Midbrain (tissue), 1 donor: ENCODE measurements at places on chromosomes 7 and 10.

DNA sequence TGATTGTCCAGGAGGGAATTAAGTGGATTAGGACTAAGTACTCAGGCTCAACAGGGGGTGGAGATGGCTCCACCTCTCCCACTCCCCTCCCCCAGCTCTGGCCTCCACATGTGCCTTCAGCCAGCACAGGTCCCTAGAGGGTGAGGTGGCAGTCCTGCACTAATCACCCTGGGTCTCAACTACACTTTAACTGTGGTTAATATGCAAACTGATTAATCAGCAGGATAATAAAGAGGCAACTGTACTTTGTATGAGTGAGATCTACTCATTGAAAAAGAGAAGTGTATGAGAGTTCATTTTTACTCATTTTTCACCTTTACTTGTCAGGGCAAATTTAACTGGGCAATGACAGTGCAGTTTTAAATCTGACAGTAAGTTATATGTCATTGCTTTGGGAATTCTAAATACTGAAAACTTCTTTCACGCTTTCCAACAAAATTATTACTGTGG, 223.8 kb upstream of the CCDC6 start:
- DNase-seq, result no peak

DNA sequence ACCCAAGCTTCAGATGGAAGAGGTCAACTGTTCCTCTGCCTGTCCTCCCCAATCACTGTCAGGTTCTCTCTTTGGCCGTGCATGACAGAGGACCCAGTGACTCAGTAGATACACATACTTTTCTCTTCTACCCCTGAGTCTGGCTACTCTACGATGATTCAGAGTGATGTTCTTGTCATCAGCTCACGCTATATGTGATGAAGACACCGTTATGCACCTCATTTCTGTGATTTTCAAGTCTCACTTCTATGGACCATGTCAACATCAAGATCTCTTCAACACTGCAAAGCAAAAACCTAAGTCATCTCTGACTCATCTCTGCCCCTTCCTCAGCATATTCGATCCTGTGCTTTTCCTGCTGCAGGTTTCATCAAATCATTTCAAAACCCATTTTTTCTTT, 76.6 kb upstream of the DGKI start:
- DNase-seq, result no peak

DNA sequence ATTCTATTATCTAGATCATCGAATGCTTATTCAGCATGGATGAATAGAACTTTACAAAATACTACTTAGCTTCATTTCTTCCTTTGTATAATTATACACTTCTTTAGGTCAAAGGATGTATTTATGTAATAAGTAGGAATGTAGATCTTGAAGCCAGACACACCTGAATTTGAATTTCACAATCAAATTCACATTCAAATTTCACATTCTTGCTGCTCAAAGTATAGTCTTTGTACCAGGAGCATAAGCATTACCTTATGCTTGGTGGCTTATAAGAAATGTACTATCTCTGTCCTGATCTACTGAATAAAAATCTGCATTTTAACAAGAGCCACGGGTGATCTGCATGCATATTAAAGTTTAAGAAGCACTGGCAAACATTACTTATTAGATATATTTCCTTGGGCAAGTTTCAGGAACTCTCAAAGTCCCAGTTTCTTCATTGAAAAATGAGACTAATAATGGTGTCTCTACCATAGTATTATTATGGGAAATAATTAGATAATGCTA, 112.8 kb downstream of the CACNA2D1 start:
- no peak for DNase-seq

- no peak for DNase-seq
These were observed 49.8 kb downstream of the STK31 start for GRCh38 chr7:23759671-23760391.

DNA sequence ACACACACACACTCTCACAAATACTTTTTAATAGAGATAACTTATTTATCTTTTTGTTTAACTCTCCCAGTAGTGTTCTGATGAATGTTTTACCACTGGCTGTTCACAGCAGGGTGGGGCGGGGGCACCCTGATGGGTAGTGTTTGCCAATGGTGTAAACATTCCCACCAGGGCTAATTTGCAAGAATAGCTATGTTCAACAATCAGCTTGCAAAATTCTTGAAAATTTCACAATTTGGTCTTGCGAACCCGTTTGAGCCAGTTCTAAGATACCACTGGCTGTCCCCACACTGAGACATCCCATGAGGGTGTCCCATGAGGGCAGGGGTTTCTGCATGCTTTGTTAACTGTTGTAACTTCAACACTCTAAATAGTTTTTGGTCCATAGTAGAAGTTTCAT, 348.5 kb downstream of the CXCL12 start:
- no peak for DNase-seq
